ENCODE measurements at places on chromosomes 16 and 17.

GRCh38 chr17:292016-292415, 60.6 kb downstream of the RPH3AL start:
- DNase-seq, result no peak

DNA sequence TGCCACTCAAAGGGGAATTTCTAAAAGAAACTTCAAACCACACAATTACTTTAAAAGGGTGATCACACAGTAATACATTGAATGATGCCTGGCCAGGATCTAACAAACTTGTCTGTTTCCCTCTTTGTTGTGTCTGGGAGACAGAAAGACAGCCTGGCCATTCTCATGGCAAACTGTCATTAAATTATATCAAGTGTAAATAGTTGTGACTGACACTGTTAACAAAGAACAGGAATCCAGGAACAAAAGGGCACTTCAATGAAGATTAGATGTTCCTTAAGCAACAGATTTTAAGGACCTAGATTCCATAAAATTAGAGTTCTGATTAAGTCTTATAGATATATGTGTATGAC, 383.6 kb downstream of the KCNJ2 start:
- no peak for DNase-seq

DNA sequence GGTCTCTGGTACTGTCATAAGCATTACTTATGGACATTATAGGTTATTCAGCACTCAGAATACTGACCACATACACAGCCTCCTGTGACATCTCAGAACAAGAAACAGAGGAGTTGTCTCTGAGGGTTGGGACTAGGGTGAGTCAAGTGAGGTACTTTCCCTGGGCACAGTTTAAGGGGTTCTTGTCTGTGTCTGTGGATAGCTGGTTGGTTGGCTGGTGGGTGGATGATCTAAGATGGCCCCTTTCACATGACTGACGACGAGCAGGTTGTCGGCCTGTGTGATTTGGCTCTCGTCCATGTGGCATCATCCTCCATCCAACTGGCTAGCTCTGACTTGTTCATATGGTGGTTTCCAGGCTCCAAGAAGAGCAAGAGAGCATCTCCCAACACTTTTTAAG, 163.9 kb downstream of the PRKCB start:
- DNase-seq, result peak; percentile 47

- DNase-seq, result no peak
These were observed 21.4 kb downstream of the SLC7A6 start for GRCh38 chr16:68285683-68286082.

- DNase-seq, result no peak
These were observed 48.7 kb upstream of the NDRG4 start for GRCh38 chr16:58451265-58451689.

- no peak for DNase-seq
These were observed 56.5 kb downstream of the SNTB2 start for GRCh38 chr16:69243479-69243878.

GRCh38 chr16:85188822-85189672, 76.8 kb upstream of the CIBAR2 start:
- DNase-seq, result no peak

DNA sequence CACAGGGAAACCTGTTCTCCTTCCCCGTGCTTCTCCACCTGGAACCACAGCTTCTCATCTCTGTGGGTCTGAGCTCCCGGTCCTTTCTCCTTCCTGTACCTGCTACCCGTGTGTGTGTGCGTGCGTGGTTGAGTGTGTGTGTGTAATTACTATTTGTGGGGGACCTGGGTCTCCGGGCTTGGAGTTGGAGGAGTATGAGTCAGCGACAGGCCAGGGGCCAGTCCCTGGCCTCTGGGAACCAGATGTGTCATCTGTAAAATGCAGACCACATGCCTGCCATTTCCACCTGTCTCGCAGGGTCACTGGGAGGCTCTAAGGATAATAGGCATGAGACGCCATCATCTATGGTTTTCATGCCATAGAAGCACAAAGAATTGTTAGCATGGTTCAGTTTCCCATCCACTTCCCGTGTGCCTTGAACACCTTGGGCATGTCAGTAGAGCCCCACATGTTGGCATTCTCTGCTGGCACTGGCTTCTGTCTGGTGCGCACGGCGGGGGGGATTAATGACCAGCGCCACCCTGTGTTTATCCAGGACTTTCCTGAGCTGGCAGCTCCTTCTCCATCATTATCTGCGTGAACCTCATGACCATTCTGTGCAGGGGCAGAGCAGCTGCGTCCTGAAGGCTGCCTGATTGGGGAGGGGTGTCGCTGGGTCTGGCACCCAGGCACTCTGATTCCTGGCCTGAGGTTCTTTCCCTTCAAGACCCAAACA, 1.5 kb downstream of the ZNF205 start:
- no peak for DNase-seq

DNA sequence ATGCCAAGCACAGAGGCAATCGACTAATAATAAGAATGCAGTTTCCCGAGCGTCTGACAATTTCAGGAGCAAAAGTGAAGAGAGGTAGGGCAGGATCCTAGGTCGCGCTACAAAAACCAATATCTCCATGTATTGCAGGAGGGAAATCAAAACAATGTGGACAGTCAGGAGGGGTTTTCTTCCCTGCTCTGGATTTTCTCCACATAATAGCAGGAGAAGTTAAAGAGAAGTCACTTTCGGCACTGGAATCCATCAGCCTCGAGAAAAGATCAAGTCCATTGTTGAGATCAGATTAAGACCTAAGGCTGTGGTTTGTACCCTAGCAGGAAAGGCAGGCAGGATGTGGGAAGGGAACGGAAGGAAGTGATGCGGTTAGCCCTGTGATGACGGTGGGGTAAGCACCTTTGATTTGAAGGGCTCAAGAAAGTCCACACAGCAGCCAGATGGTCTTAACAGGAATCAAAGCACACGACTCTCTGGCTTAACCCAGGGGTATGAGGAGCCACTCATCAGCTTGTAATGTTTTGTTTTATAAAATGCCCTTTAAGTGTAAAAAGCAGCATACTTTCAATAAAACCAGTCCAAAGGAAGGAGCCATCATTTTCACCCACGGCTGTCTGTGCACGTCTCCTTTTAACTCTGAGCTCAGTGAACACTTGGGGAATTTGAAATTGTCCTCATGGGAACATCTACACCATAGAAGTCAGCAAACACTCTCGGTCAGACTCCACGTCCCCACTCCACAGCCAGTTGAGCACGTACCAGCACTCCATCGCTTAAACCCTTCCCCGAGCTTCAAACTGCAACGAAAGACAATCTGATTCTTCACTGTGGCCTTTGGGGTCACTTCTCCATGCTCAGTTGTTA, 15.8 kb upstream of the AKTIP start:
- DNase-seq, result peak; percentile 97

GRCh38 chr17:70171159-70171558, 1.8 kb downstream of the KCNJ2 start:
- DNase-seq, result no peak

- DNase-seq, result no peak
These were observed 69.5 kb downstream of the HIC1 start for GRCh38 chr17:2124391-2124790.

GRCh38 chr17:54901230-54901822, 674 bp downstream of the TOM1L1 start:
- no peak for DNase-seq

DNA sequence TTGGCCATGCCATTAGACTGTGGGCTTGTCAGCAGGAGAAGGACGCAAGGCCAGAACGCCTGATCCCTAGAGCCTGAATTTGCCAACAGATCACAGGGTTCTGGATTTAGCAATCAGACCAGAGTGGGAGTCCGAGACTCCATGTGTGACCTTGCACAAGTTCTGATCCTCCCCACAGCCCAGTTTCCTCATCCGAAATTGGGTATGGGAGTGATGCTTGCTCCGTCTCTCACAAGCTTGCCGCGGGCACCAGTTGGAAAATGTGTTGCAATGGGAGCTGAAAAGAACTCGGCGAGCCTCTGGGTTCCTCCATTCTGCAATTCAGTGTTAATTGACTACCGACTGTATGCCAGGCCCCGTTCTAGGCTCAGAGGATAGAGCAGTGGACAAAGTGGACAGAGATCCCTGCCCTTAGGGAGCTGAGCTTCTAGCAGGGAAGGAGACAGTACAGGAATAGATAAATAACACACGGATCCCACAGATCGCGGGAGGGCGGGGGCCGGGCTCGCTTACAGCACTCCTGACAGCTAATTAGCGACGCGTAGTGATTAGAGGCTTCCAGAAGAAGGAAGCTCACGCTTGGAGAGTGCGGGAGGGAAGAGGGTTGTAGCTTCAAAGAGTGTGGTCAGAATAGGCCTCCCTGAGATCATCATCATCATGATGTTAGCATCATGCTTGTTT, 150.4 kb upstream of the CIBAR2 start:
- no peak for DNase-seq

- no peak for DNase-seq
These were observed 165.1 kb downstream of the HS3ST2 start for GRCh38 chr16:22979038-22979437.

GRCh38 chr17:73371285-73371684, 59.5 kb upstream of the CDC42EP4 start:
- no peak for DNase-seq

DNA sequence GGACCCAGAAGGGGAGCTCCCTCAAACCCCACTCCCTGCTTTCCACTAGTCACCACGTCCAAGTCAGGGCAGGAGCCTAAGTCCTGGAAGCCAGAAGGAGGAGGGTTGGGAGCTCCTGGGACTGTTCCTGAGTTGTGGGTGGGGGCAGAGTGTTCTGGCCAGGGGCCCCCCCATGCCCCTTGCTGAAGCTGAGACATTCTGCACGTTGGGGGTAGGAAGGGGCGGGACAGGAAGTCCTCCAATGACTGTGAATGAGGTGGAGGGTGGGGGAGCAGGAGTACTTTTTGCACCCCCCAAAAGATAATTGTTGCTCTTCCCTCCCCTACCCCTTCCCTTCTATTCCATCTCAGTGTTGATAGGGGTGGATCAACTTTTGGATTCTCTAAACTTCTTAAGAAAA, 21.4 kb upstream of the C17orf113 start:
- DNase-seq, result no peak

- DNase-seq, result no peak
These were observed 19.8 kb downstream of the FBRS start for GRCh38 chr16:30677931-30678585.

DNA sequence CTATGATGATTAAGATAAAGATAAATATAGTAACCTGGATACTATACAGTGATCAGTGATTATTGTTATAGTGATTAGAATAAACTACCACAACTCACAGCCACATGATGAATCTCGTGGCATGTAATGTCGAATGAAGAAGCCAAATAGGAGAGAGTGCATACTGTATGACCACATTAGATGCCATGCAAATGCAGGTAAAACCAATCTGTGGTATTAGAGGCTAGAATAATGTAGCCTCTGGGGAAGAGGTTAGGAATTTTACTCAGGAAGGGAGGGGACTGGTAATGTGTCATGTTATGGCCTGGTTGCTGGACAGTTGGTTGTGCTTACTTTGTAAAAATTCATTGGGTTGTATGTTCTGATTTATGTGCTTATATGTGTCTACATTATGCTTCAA, 402.7 kb downstream of the CDH13 start:
- DNase-seq, result no peak

- DNase-seq, result no peak
These were observed 4.2 kb upstream of the ATXN7L3 start for GRCh38 chr17:44203731-44204440.

DNA sequence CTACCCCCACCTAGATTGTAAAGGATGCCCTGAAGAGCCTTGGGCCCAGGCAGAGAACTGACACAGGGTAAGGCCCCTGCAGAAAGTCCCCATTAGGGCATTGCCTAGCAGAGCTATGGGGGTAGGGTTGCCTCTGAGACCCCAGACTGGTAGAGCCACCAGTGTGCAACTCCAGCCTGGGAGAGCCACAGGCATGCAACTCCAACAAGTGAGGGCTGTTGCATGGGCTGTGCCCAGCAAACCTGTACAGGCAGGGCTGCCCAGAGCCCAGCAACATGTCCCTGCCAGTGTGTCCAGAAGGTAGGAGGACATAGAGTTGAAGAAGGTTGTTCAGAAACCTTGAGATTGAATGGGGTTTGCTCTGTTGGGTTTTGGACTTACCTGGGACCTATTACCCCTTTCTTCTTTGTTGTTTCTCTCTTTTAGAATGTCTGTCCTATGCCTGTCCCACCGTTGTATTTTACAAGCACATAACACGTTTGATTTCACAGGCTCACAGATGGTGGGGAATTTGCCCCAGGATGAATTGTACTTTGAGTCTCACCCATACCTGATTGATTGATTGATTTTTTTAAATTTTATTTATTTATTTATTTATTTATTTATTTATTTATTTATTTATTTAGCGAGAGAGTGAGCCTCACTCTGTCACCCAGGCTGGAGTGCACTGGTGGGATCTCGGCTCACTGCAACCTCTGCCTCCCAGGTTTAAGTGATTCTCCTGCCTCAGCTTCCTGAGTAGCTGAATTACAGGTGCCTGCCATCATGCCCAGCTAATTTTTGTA, 16.4 kb downstream of the SGF29 start:
- no peak for DNase-seq

- no peak for DNase-seq
These were observed 320.5 kb upstream of the TNRC6C start for GRCh38 chr17:77637818-77638575.

DNA sequence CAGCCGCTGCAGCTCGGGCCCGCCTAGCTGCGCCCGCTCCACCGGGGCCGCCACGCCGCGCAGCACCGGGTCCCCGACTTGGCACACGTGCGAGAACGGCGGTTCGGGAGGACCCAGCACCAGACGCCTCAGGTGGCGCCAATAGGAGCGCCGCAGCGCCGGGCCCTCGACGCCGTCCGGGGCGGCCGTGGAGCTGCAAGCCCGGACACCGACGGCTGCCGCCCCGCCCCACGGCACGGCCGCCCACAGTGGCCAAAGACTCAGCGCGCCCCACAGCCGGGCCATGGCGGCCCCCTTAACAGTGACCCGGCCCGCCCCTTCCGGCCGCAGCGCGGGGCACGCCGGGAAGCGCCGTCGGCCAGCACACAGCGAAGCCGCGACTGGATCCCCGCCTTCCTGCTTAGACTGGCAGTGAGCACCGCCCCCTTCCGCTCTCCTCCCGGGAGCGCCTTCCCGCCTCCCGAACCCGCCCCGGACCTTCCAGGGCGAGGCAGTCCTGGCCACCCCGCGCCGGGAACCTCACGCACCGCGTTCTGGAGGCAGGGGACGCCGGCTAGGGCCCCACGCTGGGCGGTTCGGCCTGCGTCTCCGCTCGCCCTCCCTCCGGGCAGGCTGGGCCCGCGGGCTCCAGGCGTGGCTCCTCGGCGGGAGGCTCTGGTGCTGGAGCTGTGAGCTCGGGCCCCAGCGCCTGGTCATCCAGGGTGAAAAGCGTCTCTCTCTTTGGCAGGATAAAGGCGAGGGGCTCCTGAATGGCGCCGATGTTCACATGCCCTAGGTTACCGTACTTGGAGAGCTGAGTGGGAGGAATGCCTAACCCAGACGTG, at the start of gene PDF:
TSS of gene PDF (minus strand) at position 303 of the 824 bp plus-strand sequence. CDS start at position 285, 18 bp downstream.
- peak; percentile 34 for DNase-seq

GRCh38 chr17:58621174-58621573, 70.7 kb downstream of the TEX14 start:
- DNase-seq, result peak; percentile 65

- no peak for DNase-seq
These were observed 153.4 kb upstream of the GSE1 start for GRCh38 chr16:85459529-85460251.

GRCh38 chr16:27403601-27403992, 1.6 kb downstream of the IL21R start:
- no peak for DNase-seq

GRCh38 chr16:71956486-71956885, 43.7 kb downstream of the PKD1L3 start:
- DNase-seq, result no peak
